ENCODE measurements at places on chromosomes 16 and 17.
A peak's percentile ranks its signal among the peaks of the same experiment; 100 is the strongest.

DNA sequence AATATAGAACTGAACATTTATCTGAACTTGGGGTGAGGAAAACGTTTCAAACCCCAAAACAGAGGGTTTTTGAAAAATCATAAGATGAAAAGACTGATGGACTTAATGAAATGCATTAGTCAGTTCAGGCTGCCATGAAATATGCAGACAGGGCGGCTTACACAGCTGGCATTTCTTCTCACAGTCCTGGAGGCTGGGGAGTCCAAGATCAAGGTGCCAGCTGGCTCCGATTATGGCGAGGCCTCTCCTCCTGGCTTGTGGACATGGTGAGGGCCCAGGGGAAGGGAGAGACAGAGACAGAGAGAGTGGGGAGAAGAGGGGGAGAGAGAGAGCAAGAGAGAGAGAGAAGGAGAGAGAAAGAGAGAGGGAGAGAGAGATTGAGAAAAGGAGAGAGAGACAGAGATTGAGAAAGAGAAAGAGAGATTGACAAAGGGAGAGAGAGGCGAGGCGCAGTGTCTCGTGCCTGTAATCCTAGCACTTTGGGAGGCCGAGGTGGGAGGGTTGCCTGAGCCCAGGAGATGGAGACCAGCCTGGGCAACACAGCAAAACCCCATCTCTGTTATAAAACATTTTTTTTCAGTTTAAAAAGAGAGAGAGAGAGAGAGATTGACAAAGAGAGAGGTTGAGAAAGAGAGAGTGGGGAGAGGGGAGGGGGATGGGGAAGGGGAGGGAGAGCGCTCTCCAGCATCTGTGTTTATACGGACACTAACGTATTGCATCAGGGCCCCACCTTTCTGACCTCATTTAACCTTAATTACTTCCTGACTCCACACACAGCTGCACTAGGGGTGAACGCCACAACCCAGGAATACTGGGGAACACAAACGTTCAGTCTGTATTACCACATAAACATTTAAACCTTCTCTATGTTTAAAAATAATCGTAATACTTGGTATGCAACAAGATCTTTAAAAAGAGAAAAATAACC is 24.6 kb upstream of the RPH3AL start:
- no peak for DNase-seq

GRCh38 chr16:26963109-26963508 is 103.6 kb upstream of the C16orf82 start:
- DNase-seq: no peak

DNA sequence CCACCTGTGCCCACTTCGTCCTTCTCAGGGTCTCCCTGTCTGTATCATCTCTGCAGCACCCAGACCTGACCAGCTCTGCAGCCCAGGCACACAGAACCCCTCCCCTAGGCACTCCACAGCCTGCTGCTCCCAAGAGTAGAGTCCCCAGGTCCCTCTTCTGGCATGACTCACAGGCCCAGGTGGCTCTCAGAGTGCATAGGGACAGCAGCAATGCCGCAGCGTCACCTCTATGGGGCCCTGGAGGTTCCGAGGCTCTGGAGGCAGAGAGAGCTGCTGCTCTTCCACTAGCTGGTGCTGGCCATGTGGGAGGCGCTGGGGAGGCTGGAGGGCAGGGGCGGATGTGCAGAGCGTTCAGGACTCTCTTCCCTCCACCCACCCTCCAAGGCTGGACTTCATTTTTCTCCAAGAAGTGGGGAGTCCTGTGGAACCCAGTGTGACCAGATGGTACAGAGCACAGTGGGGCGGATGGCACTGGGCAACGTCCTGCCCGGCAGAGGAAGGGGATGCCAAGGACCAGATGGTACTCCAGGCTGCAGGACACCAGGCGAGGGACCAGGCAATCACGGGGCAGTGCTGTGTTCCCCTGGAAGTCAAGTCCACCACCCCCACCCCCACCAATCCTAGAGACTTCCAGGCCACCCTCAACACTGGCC is 151.7 kb downstream of the RBFOX3 start:
- DNase-seq: no peak

- no peak for DNase-seq
These were observed 757.2 kb upstream of the SOX9 start for GRCh38 chr17:71363661-71364060.

GRCh38 chr17:21218101-21218500 is 4.1 kb upstream of the TMEM11 start:
- no peak for DNase-seq

GRCh38 chr17:70769956-70770355 is 600.6 kb downstream of the KCNJ2 start:
- no peak for DNase-seq

DNA sequence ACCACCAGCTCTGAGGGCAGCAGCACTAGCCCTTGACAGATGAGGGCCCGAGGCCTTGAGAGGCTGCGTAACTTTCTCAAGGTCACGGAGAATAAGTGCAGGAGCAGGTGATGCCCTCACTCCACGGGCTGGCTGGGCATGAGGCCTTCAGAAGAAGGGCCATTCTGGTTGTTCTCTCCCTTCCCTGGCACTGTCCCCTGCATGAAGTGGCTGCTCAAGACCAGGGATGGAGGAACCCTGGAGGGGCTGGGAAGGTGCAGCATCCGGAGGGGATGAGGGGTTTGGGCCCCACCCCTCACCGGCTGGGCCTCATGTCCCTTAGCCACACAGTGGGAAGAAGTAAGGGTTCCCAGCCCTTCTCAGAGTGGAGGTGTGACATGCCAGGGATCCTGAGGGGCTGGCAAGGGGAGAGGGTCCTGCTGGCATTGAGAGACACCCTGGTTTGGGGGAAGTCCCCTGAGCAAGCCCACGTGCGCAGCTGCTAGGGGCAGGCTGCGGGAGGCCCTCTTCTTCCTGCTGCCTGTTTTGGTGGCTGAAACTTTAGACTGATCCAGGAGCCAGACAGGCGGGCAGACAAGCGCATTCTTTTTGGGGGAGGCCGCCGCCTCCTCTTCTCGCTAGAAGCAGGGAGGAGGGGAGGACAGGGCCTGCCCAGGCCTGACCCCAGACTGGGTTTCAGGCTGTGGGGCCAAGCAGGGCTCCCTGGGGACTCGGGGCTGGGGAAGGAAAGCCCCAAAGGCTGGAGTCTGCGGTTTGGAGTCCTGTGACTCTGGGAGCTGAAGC is 74.0 kb downstream of the N4BP1 start:
- peak; percentile 41 for DNase-seq

DNA sequence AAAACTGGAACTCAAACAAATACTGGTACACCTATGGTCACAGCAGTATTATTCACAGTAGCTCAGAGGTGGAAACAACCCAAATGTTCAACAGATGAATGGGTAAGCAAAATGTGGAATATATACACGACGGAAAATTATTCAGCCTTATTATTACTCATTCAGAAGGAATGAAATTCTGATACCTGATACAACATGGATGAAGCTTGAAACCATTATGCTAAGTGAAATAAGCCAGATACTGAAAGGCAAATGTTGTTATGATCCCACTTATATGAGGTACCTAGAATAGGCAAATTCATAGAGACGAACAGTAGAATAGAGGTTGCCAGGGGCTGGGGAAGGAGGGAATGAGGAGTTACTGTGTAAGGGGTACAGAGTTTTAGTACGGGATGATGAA is 27.1 kb upstream of the MYLK3 start:
- DNase-seq: no peak

- DNase-seq: no peak
These were observed 8.2 kb upstream of the CACNA1H start for GRCh38 chr16:1144476-1145382.

DNA sequence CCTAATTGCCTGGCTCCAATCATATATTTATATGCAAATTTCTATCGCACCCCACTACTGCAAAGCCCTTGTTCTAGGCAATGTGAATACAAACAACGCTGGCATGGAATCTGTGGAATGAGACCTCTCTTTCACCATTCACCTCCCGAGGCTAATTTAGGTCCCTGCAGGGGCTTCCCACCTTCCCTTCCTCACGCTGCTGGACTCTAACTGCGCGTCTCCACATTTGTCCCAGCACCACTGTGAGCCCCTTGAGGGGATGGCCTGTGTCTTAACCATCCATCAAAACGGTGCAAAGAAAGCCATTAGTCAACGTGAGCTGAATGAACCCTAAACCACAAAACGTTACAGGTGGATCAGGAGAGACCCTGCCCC is 1.6 kb downstream of the TMEM114 start:
- DNase-seq: no peak

DNA sequence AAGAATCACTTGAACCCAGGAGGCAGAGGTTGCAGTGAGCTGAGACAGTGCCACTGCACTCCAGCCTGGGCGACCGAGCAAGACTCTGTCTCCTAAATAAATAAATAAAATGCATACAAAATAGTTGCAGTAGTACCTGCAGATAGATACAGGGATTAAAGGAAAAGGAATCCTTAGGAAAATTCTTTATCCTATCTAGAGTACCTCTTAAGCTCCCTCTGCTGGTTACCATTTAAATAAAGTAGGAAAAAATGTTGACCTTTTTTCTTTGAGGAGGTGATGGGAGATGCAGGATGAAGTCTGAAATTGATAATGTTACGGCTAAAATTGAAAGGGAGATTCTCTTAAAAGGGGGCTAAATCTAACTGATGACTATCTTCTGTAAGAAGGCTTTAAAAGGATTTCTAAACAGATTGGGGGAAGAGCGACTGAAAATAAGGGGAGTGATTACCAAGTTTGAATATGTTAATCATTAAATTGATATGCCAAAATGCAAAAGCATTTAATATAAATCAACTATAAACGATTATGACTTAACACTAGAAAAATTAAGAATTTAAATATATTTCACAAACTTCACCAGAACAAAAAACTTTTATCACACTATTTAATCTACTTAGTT is 29.4 kb downstream of the C16orf87 start:
- no peak for DNase-seq
